ENCODE measurements at places on chromosomes 5 and 9. TPM values are rescaled to one million over a fixed set of nuclear protein-coding genes. Genes with fewer than 3 reads are reported as not detected.

Gene SOX30
- total RNA-seq: 0.15 TPM

Gene KDM4C
- total RNA-seq: 8.0 TPM

Gene RORB
- 1.3 TPM for total RNA-seq

Gene NUTM2F
- total RNA-seq: not detected

Gene TMC1
- total RNA-seq: not detected

Gene EQTN
- not detected for total RNA-seq

Gene FST
- 84.3 TPM for total RNA-seq

Gene SPATA31D4
- not detected for total RNA-seq

Gene SMIM3
- total RNA-seq: 35.8 TPM

Gene DNAH5
- 0.67 TPM for total RNA-seq

Gene PHYHD1
- total RNA-seq: 15.9 TPM

Gene ANKRD20A1
- not detected for total RNA-seq

Gene MXD3
- 89.0 TPM for total RNA-seq

Gene DNAJC18
- 6.5 TPM for total RNA-seq

Gene SRD5A1
- 9.1 TPM for total RNA-seq

Gene SEMA4D
- 0.84 TPM for total RNA-seq

Gene CER1
- total RNA-seq: not detected

Gene IFNA13
- not detected for total RNA-seq

Gene GRXCR2
- not detected for total RNA-seq

Gene TMOD1
- 0.17 TPM for total RNA-seq

Gene ATP10B
- total RNA-seq: not detected

Gene TIMD4
- not detected for total RNA-seq

Gene STPG3
- not detected for total RNA-seq

Gene ADAMTSL1
- 39.1 TPM for total RNA-seq

Gene ARPC5L
- 33.6 TPM for total RNA-seq

Gene GRIA1
- total RNA-seq: 1.5 TPM

Gene ITK
- not detected for total RNA-seq

Gene INSL4
- total RNA-seq: not detected

Gene ENHO
- not detected for total RNA-seq

Gene DBH
- not detected for total RNA-seq

Gene SELENOP
- 30.4 TPM for total RNA-seq

Gene SLCO4C1
- 0.50 TPM for total RNA-seq

Gene HACD4
- total RNA-seq: 4.4 TPM

Gene SHC3
- 3.9 TPM for total RNA-seq

Gene PCDHGB3
- 0.50 TPM for total RNA-seq

Gene PFDN1
- 99.0 TPM for total RNA-seq

Gene PGM5
- 0.34 TPM for total RNA-seq

Gene NEURL1B
- total RNA-seq: 6.2 TPM

Gene CDKN2B-AS1
- 0.89 TPM for total RNA-seq

Gene SLC4A9
- not detected for total RNA-seq

Gene GADD45G
- total RNA-seq: 0.15 TPM

Gene IL9
- not detected for total RNA-seq

Gene IARS1
- 183 TPM for total RNA-seq

Gene CCNJL
- total RNA-seq: 0.34 TPM

Gene HMMR
- 40.6 TPM for total RNA-seq

All from bronchus fibroblast of lung (primary cell).